ENCODE measurements at places on chromosomes 7 and 10.

GRCh38 chr7:88316456-88316855, 9.8 kb upstream of the STEAP4 start:
- DNase-seq = no peak

DNA sequence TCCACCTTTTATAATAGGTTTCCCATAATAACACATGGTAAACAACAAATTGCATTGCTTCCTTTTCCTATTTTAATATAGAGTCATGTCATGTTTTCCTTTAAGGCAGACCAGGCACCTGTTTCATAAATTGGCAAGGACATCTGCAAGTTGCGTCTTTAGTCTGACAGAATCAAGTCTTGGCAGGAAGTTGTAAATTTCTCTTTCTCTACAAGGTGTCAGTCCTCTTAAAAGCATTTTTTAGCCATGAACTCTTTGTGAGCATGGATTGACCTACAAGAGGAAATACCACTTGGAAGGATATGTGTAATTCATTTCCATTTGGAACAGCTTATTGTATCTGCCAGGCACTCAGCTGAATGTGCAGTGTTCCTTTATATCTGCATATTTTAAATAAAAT, 176.8 kb downstream of the PRKG1 start:
- no peak for DNase-seq

- no peak for DNase-seq
These were observed 31.1 kb upstream of the NEUROD6 start for GRCh38 chr7:31371621-31372020.

DNA sequence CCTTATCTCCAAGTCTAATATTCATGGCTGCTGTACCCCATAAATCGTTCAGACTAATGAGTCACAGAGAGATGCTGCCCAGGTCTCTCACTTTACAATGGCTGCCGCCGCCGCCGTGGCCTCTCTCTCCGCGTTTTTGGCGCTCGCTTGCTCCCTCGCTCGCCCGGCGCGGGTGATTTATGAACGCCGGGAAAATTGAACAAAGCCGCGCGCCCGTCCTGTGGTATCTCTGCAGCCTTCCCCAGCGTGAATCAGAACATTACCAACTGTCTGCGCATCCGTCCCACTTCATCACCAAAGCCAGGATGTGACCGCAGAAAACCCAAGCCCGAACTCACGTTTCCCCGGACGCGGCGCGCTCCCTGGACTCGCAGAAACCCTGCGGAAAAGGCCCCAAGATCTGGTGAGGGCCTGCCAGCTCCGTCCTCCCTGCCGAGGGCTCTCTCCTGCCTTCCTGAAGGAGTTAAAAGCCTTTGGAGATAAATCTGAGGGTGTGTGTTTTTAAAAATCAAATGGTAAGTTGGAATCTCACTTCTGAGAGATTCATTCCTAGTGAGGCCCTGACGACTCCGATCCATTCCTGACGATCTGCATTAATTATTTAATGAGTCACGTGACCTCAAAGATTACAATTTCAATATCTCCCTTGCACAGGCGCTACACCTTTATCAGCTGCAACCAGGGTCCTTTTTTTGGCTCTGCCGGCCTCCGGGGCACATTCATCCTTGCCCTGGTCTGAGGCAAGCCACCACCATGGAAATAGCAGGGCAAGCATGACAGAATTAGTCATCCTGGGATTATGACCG, 6.3 kb downstream of the HOXA4 start:
- DNase-seq = no peak

All from CD4-positive, alpha-beta T cell treated with Interleukin-12 subunit alpha and Interleukin-12 subunit beta, for 1 hour (primary cell).